ENCODE measurements at places on chromosomes 7 and 10.

DNA sequence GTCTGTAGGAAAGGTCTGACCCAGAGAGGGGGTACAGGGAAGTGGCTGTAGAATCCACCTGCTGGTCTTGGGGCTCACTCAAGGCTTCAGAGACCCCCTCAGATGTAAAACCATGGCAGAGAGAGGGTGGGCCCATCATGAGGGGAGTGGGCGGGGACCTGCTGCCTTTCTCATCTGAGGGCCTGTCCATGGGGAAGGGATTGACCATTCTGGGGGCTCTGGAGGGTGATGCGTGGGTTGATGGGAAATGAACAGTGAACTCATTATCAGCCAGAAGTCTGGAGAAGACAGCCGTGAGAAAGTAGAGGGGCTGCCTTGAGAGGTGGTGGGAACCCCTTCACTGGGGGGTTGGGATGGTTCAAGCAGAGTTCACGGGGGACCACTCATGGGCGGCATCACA is 66.8 kb downstream of the MINDY4 start:
- DNase-seq, result no peak

DNA sequence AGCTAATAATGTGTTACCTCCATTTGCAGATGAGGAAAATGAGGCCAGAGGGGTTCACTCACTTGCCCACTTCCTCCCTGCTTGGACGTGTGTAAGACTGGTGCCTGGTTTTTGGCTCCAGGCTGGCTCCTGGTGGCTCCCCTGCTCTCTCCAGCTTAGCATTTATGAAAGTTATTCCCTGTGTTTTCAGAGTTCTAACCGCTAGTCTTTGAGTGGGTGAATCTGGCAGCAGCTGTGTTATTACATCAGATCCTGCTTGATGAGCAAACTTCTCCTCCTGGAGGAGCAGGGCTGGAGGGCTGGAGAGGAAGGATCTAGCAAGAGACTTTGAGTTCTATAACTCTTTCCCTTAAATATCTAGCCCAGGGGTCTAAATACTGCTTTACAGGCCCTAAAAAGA is 80.9 kb upstream of the AGBL3 start:
- DNase-seq, result no peak

GRCh38 chr10:34998940-34999339 is 91.2 kb downstream of the CUL2 start:
- no peak for DNase-seq

DNA sequence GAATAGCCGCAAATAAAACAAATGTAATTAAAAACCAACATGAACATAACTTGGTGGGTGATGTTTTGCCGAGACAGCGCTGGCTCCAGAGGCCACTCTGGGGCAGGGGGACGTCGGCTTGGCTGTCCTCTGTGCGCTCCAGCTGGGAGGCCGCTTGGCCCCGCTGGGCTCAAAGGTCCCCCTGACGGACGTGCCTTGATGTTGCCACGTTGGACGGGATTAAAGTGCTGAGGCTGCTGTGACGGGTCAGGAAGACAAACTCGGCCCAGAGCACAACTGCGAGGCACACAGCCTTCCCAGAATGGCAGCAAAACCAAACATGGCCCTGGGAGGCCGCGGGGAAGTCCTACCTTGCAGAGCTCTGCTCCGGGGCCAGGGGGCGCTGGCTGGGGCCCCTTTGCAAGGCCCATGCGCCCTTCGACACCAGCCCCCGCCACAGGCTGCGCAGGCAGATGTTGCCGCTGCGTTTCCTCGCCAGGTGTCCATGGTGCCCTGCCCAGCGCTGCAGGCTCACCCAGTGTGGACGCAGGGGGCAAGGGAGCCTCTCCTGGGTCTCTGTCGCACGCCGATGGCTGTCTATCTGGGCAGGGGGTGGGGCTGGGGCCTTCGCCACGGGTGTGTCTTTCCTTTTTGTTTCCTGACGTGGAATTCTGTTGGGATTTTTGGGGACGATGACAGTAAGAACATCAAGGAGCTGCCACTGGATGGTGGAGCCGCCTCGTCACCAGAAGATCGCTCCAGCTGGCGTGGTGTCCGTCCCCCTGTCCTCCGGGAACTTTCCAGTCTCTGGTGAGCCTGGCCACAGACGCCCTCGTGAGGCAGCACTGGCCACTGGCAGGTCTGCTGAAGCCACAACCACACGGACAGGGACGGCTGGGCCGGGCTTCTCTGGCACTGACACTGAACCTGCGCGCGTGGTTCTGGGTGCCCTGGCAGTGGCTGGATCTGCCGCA is 99.6 kb upstream of the DIP2C start:
- DNase-seq, result peak; percentile 77

DNA sequence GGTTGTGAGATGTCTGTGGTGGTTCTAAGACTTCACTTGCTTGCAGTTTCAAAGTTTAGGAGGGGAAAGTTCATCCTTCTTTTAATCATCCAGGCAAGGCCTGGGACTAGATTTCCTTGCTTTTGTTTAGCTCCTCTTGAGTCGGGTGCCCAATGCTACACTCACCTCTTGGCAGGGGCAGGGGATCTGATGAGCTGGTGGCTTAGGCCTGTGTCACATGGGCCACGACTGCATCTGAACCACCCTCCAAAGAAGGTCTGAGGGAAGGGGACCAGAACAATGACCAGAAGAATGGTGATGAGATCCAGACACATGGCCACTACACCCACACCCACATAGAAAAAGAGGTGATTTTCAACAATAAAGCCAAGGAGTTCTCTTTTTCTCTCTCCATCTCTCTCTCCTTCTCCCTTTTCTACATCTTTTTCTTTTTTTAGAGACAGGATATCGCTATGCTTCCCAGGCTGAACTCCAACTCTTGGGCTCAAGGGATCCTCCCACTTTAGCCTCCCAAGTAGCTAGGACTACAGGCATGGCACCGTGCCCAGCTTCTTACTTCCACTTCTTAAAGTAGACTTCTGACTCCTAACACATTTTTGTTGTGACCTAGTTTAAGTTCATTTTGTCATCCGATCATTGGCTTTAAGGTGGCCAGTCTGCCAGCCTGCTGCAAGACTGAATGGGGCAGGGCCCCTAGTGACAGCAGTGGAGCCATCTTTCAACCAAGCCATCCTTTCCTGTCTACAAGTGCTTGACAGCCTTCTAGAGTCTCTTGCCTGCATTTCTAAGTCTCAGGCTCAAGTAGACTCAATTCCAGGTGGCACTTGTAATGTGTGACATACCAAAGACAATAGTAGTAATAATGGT is 350.9 kb downstream of the RNLS start:
- no peak for DNase-seq

DNA sequence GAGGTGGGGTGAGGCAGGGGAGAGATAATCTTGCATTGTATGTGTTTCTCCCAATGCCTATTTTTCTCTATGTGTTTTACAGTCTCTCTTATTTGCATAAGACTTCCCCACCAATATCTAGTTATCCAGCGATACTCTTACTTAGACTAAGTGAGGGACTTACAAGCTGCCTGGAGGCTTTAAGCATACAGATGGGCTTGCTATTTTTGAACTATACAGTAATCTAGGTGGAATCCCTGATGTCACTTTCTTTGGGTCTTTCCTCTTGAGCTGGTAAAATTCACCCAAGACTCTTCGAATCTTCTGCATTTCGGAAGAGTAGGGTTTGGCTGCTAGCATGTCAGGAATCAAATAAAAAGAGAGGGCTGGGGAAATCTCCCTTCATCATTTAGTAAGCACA is 76.6 kb downstream of the NDUFB2 start:
- DNase-seq, result no peak

DNA sequence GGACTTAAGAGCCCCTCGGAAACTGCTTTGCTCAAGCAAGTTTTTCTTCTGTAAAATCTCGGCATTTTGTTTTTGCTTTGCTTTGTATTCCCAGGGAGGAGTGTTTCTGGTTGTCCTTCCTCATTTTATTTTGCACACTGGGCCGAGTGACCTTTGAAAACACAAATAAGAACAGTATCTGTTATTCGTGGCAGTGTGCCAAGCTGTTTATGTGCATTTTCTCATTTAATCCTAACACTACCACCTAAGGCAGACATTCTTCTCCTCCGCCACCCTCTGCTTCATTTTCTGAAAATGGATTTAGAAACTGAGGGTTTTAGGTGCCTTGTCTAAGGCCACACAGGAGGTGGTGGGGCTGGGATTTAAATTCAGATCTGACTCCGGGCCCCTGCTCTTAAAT is 218.5 kb downstream of the TCF7L2 start:
- no peak for DNase-seq

DNA sequence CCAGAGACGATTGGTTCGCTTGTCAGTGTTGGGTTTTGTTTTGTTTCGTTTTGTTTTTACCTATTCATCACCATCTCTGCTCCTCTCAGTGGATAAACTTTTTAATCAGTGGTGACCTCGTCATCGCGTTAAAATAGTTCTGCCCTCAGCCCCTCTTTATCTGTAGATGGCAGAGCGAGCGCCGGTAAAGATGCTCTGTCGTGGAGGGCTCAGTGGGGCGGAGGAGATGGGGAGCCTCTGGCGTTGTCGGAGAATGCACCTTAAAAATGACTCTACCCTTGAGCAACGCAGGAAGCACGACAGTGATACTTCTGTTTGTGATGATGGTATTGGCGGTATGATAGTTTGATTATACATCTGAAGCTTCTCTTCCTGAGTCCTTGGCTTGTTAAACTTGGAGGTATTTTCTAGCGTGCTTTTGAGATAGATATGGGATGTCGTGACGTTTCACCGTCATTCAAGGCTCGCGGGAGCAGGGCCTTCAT is 554 bp downstream of the CSGALNACT2 start:
- no peak for DNase-seq

DNA sequence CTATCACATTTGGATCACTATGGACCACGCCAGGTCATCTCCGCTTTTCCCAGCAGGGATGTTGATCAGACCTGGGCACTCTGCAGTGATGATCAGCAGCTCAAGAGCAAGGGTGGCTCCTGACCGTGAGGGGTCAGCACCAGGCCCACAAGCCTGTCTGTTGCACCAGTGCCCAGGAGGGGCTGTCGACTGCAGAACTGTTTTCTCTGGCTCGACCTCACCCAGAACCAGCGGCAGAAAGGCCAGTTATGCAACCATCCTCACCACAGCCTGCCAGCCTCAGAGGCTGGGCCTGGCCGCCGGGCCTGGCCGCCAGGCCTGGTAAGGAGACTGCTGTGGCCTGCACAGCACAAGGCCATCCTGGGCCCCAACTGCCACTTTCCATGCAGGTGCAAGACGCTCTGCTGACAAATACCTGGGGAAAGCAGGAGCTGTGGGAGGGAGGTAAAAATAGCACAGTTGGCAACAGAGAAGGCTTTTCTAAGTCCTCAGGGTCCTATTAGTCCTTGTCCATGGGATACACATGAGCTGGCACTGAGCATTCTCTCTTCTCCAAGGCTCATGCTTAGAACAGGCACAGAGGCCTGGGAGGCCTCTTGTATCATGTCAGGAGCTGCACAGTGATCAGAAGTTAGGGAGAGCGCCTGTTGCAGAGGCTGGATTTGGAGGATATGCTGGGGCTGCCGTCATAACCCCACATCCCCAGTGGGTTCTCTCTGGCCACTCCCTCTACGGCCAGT is 17.5 kb downstream of the KCNMA1 start:
- no peak for DNase-seq

DNA sequence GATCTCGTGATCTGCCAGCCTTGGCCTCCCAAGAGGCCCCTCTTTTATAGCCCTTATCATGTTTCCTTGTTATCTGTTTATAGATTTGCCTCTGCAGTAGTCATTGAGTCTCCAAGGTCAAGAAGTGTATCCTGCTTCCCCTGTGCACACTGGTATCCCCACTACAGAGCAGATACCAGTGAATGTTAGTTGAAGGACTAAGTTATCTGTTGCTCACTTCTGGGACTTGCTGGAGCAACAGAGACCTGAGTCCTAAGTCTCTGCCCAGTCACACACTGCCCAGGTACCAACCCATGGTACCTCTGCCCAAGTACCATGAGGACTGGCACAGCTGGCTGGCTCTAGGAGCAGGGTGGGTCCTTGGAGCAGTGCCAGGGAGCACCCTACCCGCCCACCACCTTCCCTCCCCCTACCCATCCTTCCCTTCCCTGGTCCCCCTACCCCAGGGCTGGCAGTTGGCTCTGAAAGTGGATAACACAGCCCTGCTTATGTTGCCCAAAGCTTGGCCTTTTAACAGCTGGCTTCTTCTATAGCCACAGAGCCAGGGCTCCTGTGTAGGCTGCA is 26.5 kb upstream of the PDCD4 start:
- DNase-seq, result no peak

DNA sequence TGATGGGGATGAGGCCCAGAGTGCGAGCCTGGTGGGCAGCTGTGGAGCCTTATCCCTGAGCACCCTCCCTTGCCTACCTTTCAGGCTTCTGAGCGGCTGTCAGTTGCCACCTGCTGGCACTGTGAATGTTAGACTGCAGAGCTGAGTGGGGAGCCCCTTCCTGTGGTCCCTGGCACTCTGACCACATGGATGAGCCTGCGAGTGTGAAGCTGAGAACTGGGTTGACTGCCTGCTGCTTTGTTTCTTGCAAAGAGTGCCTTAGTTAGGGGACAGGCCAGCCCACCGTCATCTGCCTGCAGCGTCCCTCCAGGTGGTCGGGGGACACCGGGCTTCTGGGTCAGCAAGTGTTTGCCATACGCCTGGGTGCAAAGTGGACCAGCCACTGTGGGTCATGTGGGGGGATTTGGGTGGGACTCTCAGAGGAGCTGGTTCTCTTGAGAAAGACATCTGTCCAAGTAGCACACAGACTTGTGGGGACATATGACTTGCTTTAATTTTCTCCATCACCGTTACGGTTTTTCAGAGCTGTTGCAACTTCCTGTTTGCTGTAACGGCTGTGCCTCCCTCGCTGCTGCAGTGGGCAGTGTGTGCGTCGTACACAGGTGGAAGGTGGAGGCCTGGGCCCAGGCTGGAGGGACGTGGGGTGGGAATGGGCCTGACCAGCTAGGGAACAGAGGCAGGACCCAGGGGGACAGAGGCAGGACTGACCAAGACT is 13.7 kb downstream of the INPP5A start:
- DNase-seq, result no peak

GRCh38 chr10:102009801-102010425 is 46.1 kb downstream of the ARMH3 start:
- peak; percentile 4 for DNase-seq

DNA sequence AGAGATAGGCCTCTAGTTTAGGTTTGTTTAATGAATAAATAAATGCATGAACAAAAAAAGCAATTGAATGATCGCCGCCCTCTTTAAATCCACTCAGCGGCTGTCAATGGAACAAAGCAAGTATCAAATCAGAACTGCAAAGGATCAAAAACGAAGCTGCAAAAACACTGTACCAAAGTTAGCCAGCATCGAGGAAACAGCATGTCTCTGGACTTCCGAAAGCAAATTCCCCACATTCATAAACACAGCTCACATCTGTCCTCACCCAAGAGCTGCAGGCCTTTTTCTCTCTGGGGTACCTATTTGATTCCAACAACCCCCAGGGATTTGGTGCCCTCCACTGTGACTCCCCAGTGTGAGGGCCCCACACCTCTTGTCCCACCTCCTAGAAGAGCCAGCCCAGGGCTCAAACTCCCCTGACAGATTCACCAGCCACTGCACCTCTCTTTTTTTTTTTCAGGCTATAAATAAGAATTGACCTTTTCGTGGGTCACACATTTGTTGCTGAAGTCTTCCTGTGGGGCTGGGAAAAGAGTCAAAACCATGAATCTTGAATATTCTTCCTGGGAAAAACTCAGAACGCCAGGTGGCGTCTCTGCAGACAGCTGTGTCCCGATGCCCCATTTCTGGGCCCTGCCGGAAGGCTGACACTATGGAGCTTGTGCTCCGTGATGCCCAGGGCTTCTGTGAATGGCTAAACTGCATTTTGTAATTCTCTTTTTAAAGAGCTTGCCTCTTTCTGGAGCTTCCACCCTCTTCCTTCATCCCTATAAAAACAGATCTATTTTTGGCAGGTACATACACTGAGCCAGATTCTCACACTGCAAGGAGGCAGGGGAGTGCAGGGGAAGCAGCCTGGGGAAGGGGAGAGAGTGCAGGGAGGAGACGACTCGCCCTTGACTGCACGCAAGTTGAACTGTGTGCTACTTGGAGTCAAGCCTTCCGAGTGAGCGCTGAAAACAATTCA is 51.7 kb downstream of the HSPA12A start:
- DNase-seq, result no peak

- no peak for DNase-seq
Measured at GRCh38 chr7:132394283-132395198, 181.7 kb downstream of the PLXNA4 start.
